ENCODE measurements at places on chromosomes 4 and X. TPM values are rescaled to one million over a fixed set of nuclear protein-coding genes. Genes with fewer than 3 reads are reported as not detected.

TENT5D gene
- total RNA-seq = not detected

DSPP gene
- not detected for total RNA-seq

CHRNA9 gene
- 0.38 TPM for total RNA-seq

SPON2 gene
- total RNA-seq = 9.9 TPM

IQCM gene
- not detected for total RNA-seq

RS1 gene
- not detected for total RNA-seq

DNA sequence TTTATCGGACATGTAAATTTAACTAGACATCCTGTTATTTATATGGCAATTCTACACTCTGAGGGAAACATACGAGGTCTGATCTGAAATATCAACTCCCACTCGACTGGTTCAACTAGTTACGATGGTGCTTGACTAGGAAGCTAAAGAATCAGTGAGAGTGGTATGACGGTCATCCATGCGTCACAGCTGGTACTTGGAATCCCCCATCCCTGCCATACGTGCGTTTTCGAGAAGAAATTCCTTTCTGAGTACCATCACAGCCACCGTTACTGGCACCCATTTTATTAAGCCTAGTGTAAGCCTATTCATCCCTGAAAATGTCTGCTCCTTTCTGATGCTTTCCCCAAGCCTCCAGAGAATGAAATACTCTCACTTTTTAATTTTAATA lies 695 bp upstream of the PIGA start:
- H3K36me3 ChIP-seq = peaks cover 11% of the 10 kb centered on the region
- peaks cover 11% of the 10 kb centered on the region for H3K4me1 ChIP-seq
- DNase-seq = peak; percentile 83
- H3K27ac ChIP-seq = peak overlapping the region; percentile 87
- peaks cover 5% of the 10 kb centered on the region for H3K27me3 ChIP-seq

GRCh38 chr4:156085100-156085499 lies 131.4 kb upstream of the CTSO start:
- H3K4me1 ChIP-seq = no peaks in the 10 kb centered on the region
- no peak overlapping the region for H3K27ac ChIP-seq
- H3K4me3 ChIP-seq = no peak overlapping the region
- DNase-seq = no peak
- no peaks in the 10 kb centered on the region for H3K27me3 ChIP-seq

- H3K27me3 ChIP-seq = peaks cover 3% of the 10 kb centered on the region
- DNase-seq = no peak
- H3K4me1 ChIP-seq = no peaks in the 10 kb centered on the region
- H3K27ac ChIP-seq = no peak overlapping the region
Observed at GRCh38 chrX:3161681-3162080, 120.4 kb downstream of the ARSF start.

GRCh38 chr4:147794787-147795413 lies 63.0 kb downstream of the ARHGAP10 start:
- H3K36me3 ChIP-seq = no peaks in the 10 kb centered on the region
- no peak for DNase-seq
- H3K27me3 ChIP-seq = peaks cover 1% of the 10 kb centered on the region
- H3K4me3 ChIP-seq = no peak overlapping the region
- H3K27ac ChIP-seq = peak overlapping the region; percentile 43
- peaks cover 55% of the 10 kb centered on the region for H3K4me1 ChIP-seq

GRCh38 chr4:150047546-150047945 lies 30.7 kb upstream of the DCLK2 start:
- H3K27me3 ChIP-seq = peaks cover 3% of the 10 kb centered on the region
- H3K4me1 ChIP-seq = no peaks in the 10 kb centered on the region
- DNase-seq = no peak
- H3K36me3 ChIP-seq = no peaks in the 10 kb centered on the region
- H3K4me3 ChIP-seq = no peak overlapping the region

GRCh38 chr4:155667222-155667567 lies 547 bp downstream of the GUCY1A1 start:
- no peaks in the 10 kb centered on the region for H3K36me3 ChIP-seq
- DNase-seq = peak; percentile 43
- peak overlapping the region; percentile 78 for H3K4me3 ChIP-seq
- peaks cover 48% of the 10 kb centered on the region for H3K27me3 ChIP-seq
- H3K27ac ChIP-seq = no peak overlapping the region

GRCh38 chrX:45527834-45528233 lies 327.2 kb upstream of the DIPK2B start:
- H3K36me3 ChIP-seq = no peaks in the 10 kb centered on the region
- H3K4me1 ChIP-seq = no peaks in the 10 kb centered on the region
- no peak overlapping the region for H3K27ac ChIP-seq
- no peak overlapping the region for H3K4me3 ChIP-seq
- no peaks in the 10 kb centered on the region for H3K27me3 ChIP-seq
- DNase-seq = no peak

DNA sequence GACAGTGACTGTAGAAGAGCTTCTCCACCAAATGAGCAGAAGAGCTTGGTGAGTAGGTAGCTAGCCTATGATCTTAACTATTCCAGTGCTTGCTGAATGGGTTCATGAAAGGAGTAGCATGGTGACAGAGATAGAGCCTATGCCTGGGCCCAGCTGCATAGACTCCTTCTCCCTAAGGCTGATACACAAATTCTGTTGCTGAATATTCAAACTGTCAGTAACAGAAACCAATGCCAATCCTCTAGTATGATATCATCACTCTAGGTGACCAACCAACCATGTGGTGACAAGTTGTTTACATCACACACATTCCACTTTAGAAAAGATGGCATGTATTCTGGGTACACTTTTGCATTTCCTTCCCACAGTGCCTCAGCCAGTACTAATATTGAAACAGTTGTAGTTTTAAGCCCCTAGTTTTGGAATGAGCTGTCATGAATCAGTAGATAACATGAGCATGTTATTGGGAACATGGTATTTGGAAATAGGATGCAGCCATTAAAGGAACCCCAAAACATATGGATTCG lies 103.4 kb upstream of the GRXCR1 start:
- no peaks in the 10 kb centered on the region for H3K27me3 ChIP-seq
- no peak overlapping the region for H3K4me3 ChIP-seq
- no peaks in the 10 kb centered on the region for H3K36me3 ChIP-seq
- no peak overlapping the region for H3K27ac ChIP-seq
